ENCODE measurements at places on chromosomes 4 and X.

- no peak for DNase-seq
Measured at GRCh38 chr4:116664198-116664597, 421.2 kb downstream of the TRAM1L1 start.

- no peak for DNase-seq
Measured at GRCh38 chr4:125317525-125317877, 2.7 kb downstream of the FAT4 start.

- no peak for DNase-seq
Measured at GRCh38 chr4:70915036-70915815, 13.1 kb downstream of the MOB1B start.

- DNase-seq, result no peak
Measured at GRCh38 chr4:145665773-145666172, 14.2 kb upstream of the C4orf51 start.

- peak; percentile 7 for DNase-seq
Measured at GRCh38 chrX:39814391-39814790, 283.4 kb downstream of the BCOR start.

DNA sequence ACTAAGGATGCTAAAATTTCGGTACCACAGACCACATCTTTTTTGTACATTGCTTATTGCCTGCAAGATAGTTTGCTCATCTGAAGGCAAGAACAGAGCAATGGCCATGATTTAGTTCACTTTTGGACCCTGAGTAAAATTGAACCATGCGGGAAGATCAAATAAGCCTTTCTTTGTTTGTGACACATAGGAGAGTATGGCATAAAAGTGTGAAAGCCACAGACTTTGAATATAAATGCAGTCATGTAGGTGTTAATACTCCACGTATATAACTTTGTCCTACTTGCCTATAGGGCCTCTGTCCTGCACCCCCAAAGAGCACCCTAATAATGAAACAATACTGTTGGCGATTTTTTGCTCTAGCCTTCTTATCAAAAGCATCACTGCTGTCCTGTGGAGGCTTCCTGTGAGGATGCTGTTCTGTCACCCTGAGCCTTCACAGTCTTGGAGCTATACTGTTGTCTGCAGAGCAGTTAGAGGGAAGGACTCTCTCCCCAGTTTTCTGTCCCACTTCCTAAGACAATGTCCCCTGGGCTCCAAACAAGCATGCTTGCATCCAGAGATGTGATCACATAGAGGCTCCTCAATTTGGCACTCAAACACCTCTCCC is 10.2 kb upstream of the CXCL13 start:
- DNase-seq, result no peak

DNA sequence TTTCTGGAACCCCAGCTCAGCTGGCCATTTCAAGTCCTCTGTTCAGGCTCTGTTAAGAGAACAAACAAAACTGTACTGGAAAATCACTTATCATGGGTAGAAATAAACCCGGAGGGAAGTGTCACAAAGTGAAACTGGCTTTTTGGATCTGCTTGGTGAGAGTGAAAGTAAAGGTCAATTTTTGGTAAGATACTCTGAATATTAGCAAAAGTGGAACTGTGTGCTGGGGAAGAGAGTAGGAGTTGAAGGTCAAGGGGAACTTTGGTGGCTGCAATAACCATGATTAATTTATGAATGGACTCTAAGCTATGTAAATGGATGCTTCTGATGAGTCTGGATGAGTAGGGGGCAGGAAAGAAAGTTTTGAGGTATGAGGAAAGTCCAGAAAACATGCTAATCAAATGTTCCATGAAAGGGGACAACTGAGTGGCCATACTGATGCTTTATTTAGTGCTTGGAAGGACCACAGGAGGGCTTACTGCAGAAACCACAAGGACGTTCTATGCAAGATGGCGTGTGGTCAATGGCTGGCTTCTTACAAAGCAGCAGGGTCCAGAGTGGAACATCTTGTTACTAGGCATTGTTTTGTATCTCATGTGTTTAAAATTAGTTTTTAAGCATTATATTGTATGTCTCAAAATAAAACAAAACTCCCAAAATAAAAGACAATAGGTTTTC is 36.8 kb upstream of the TNIP3 start:
- no peak for DNase-seq

DNA sequence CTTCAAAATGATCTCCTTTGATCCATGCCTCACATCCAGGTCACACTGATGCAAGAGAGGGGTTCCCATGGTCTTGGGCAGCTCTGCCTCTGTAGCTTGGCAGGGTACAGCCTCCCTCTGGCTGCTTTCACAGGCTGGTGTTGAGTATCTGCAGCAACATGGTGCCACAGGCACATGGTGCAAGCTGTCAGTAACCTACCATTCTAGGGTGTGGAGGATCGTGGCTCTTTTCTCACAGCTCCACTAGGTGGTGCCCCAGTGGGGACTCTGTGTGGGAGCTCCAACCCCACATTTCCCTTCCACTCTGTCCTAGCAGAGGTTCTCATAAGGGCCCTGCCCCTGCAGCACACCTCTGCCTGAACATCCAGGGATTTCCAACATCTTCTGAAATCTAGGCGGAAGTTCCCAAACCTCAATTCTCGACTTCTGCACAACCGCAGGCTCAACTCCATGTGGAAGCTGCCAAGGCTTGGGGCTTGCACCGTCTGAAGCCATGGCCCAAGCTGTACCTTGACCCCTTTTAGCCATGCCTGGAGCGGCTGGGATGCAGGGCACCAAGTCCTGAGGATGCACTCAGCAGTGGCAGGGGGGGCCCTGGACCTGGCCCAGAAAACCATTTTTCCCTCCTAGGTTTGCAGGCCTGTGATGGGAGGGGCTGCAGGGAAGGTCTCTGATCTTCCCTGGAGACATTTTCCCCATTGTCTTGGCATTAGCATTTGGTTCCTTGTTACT is 137.8 kb upstream of the NUDT6 start:
- no peak for DNase-seq

DNA sequence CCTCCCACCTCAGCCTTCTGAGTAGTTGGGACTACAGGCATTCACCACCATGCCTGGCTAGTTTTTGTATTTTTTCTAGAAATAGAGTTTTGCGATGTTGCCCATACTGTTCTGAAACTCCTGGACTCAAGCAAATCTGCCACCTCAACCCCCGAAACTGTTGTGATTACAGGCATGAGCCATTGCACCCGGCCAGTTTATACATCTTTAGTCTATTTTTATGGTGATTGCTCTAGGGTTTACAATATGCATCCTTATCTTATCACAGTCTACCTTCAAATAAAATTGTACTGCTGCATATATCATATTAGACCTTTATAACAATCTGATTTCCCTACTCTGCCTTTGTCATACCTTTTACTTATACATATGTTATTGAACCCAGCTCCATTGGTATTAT is 56.9 kb downstream of the SOWAHB start:
- no peak for DNase-seq

DNA sequence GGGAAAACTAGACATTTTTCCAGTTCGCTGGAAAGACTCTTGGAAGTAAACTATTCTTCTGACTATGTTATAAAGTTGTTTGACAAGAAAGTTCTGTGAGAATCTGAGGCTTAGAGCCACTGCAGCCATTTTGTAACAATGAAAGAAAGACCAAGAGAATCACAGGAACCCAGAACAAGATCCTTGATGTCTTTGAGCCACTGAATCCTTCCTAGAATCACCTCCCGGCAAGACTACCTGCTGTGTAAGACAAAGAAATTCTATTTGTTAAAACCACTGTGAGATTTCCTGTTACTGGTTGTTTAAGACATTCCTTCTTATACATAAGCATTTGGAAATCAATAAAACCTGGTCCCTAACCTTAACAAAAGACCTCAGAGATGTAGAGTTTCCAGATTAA is 175.7 kb upstream of the RASGEF1B start:
- DNase-seq, result no peak

GRCh38 chr4:137998666-137999429 is 243.3 kb downstream of the SLC7A11 start:
- DNase-seq, result no peak

DNA sequence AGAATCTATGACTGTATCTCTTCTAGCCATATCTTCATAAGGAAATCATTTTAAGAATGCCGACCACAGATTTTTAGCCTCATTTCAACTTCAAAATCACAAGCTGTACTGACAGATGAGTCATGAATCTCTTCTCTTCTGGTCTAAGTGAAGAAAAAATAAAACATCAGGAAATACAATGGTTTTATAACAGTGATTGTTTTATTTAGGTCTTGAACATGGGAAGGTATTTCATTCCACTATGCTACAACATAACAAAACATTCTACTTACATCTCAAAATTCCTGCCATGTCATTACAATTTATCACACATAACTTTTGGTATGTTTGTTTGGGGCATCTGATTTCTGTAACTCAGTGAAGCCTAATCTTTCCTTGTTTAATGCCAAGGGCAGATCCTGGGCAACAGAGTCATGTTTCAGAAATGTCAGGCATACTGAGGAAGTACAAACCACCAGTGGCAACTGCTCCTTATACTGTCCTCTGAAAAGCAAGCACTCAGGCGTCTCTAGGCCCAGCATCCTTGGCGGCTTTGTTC is 325.0 kb downstream of the PDHA2 start:
- DNase-seq, result no peak

GRCh38 chrX:69313617-69314290 is 148.5 kb upstream of the PJA1 start:
- DNase-seq, result no peak

DNA sequence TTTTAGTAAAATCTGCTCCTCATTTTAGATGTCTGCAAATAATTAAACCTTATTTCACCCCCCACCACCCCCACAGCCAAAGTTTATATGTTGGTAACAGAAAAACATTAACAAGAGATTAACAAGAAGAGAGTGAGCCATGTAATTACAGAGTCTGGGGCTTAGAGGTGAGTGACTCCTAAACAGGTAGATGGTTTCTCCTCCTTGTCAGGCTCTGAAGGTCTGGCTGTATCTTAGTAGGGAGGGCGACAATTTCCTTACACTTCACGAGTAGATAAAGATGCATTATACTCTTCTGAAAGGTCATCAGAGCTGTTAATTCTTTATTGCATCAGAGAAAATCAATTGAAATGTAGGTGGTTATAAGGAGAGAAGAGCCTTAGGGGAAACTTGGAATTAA is 171.8 kb upstream of the ANKRD50 start:
- DNase-seq, result no peak

DNA sequence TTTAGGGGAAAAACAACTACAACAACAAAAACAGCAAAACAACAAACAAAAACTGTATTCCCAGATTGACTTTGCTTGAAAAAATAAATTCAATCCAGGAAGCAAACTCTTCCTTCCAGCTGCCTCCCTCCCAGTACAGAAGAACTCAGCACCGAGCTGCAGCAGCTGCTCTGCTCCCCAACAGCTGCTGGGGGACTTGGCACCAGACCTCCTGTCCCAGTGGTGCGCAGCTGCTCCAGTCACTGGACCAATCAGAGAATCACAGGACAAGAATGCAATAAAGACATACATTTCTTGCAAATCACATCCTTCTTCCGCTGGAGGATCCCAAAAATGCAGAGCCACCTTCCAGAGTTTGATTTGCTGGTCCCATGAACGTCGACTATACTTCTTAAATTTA is 11.8 kb upstream of the FAM53A start:
- DNase-seq, result no peak

- no peak for DNase-seq
Measured at GRCh38 chr4:54754394-54754793, 96.6 kb downstream of the KIT start.

DNA sequence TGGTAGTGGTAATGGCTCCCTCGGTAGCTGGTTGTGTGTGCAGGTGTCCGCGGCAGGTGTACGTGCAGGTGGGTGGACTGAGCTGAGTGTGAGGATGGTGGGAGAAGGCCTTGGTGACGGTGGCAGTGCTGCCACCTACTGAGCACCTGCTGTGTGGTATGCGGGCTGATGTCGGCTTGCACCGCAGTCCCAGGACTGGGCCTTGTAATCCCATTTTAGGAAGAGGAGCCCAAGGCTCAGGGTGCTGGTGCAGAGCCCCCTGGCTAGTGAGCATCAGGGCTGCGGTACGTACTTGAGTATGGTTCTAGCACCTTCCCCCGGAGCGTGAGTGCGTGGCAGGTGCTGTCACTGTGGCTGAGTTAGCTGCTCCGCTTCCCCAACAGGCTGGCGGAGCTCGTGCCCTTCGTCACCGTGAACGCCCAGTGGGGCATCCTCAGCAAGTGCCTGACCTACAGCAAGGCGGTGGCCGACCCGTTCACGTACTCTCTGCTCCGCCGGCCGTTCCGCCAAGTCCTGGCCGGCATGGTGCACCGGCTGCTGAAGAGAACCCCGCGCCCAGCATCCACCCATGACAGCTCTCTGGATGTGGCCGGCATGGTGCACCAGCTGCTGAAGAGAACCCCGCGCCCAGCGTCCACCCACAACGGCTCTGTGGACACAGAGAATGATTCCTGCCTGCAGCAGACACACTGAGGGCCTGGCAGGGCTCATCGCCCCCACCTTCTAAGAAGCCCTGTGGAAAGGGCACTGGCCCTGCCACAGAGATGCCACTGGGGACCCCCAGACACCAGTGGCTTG is 5.7 kb upstream of the CPZ start:
- no peak for DNase-seq

- DNase-seq, result no peak
Measured at GRCh38 chr4:170651786-170652185, 562.0 kb upstream of the AADAT start.

- DNase-seq, result no peak
Measured at GRCh38 chr4:1368421-1369090, 21.5 kb downstream of the UVSSA start.

DNA sequence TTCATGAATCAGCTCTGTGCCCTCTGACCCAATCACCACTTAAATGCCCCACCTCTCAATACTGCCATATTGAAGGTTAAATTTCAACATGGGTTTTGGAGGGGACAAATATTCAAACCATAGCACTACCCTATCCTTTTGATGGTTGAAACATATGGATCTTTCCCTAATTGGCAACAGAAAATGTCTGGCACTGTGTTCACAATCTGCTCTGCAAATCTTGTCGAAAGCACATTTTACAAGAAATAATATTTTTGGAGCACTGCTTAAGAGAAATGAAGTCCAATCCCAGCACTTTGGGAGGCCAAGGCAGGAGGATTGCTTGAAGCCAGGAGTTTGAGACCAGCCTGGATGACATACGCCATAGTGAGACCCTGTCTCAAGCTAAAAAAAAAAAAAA is 130.6 kb upstream of the FAM9C start:
- no peak for DNase-seq

DNA sequence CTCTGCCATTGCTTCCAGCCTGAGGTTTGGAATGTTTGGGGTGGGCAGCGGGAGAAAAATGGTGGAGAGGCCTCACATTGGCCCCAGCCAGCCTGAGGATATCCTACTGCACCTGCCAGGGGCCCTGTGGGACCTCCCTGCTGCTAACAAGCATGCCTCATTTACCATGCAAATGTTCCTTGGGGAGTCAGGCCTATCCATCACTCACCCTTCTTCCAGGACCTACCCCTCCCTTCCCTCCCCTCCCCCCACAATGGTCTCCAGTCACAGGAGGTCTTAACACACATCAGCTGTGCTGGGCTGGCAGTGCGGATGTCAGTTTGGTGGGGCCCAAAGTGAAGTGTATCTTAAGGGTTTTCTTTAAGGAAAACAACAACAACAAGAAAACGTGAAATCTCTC is 139.2 kb downstream of the SHOX start:
- no peak for DNase-seq

GRCh38 chrX:108020631-108021030 is 24.2 kb upstream of the VSIG1 start:
- DNase-seq, result no peak
